ENCODE measurements at places on chromosomes 2 and 18.

DNA sequence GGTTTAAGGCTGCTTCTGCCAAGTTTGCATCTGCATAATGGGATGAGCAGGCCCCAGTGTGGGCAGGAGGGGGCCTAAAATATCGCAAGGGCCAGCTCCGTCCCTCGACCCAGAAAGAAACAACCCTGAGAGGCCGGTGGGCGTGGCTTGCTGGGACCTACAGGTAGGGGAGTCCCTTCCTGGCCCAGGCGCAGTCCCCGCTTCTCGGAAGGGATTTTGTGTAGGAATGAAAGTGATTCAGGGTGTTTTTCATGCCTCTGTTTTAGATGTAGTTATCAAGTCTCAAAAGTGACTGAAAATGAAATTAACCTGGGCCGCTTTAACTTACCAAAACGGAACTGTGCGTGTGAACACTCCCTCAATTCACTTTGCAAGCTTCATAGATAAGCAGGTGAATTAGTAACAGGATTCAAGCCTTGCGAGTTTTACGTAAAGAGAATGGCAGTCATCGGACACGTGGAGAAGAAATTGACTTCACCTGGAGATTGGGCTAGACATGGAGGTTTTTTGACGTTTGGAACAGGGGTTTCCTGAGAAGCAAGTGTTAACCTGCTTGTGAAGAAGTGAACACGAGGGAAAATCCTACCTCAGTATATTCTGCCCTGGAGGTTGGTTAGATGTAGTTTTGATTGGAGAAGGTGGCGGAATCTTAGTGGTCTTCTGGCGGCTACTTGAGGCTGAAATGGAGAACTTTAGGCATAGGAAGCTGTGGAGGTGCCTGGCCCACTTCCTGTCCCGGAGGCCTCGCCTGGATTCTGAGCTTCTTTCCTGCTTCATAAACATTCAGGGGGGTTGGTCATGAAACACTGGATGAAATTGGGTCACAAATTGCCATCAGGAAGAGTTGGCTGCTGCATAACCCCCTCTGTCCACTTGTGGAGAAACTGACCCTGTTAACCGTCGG is 1.7 kb downstream of the NCK2 start:
- peak; percentile 56 for DNase-seq

DNA sequence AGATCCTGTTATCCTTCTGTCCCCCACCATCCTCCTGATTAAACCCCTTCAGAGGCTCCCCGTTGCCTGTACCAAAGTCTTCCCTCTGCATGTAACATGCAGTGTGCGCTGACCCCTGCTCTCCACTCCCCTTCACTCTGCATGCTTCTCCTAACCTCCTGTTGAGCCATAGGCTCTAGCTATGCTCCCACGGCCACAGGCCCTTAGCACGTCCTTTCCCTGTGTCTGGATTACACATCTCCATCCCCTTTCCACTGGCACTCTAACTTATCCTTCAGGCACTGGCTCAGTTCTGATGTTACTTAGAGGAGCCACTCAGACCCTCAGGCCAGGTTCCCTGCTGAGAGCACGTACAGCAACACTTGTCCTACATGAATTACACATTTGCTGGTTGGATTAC is 29.4 kb upstream of the EDAR start:
- DNase-seq: no peak

DNA sequence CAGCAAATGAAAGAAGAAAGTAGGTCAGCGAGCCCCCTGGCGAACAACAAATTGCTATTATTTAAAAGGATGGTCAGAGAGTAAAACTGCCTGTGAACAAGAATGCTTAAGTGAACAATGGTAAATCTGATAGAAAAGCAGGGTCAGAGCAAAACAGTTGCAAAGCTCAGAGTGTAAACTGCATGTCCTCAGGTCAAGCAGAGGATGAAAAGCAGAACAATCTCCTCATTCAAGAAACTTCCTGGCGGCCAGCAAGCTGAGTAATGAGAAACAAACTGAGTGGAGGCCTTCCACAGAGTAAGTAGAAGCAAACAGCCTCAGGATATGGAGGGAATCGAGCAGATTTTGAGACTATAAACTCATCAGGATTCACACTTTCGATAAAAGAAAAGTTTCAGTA is 117.9 kb downstream of the PPP1R1C start:
- no peak for DNase-seq

GRCh38 chr2:181639686-181640085 is 17.2 kb downstream of the CERKL start:
- DNase-seq: no peak

DNA sequence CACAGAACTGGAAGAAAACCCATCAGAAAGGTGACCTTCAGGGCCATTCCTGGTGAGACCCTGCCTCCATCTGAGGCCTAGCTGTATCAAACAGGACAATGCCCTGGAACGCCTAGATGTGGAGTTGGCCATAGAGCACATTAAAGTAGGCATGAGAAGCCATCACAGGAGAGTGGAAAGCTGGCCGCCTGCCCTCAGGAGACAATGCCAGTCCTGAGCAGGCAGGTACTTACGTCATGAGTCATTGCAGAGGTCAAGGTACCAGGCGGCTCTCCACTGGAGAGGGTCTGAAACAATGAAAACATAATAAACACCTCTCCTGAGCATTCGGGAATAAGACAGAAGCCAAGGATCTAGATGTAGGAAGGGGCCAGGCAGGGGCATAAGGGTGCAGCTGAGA is 68.6 kb downstream of the CCDC93 start:
- no peak for DNase-seq

DNA sequence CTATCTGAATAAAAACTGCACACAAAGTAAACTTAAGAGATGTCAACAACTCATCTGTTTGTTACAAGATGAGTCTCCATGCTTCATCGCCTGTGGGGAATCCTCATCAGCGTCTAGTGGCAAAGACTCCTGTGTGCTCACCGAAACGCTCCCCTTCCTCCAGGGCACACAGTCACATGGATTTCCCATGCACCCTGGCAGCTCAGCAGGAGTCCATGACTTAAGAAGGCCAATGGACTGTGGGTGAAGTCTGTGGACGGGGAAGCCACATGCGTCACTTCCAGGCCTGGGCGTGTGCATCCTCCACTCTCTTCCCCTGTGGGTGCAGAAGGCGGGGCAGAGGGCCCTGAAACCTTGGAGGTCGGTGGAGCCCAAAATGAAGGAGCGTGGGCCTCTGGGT is 41.1 kb downstream of the ID2 start:
- DNase-seq: no peak

GRCh38 chr2:102615620-102616436 is 3.5 kb upstream of the SLC9A2 start:
- DNase-seq: peak; percentile 24

GRCh38 chr18:39359636-39360035 is 1794.0 kb upstream of the CELF4 start:
- no peak for DNase-seq
